ENCODE measurements at places on chromosomes 2 and 18. TPM values are rescaled to one million over a fixed set of nuclear protein-coding genes. Genes with fewer than 3 reads are reported as not detected.

The FLACC1 gene
- total RNA-seq: 0.65 TPM

The HOXD9 gene
- total RNA-seq: 22.5 TPM

The KANSL3 gene
- total RNA-seq: 36.6 TPM

The DPP4 gene
- total RNA-seq: 16.0 TPM

The SERPINB13 gene
- total RNA-seq: not detected

The UGT1A4 gene
- total RNA-seq: not detected

The TMEFF2 gene
- not detected for total RNA-seq

The CDK5R2 gene
- total RNA-seq: not detected

The MAP3K19 gene
- not detected for total RNA-seq

The LRP1B gene
- total RNA-seq: under 0.01 TPM

The IHH gene
- 0.33 TPM for total RNA-seq

The ANKRD44 gene
- total RNA-seq: 39.5 TPM

The IL36A gene
- total RNA-seq: not detected

The POTEI gene
- total RNA-seq: 0.48 TPM

The NETO1 gene
- total RNA-seq: not detected

The KYNU gene
- total RNA-seq: not detected

The TUBA4A gene
- 24.8 TPM for total RNA-seq

The LIPG gene
- 80.9 TPM for total RNA-seq

The PLGLB1 gene
- total RNA-seq: 1.3 TPM

The LOXL3 gene
- 1.6 TPM for total RNA-seq

The BZW1 gene
- total RNA-seq: 688 TPM
